Stimulated activated CD4-positive, alpha-beta T cell treated with anti-CD3 and anti-CD28 coated beads, Interleukin-1b, Interleukin-23, amount 100 ng/mL, for 24 hours (primary cell): ENCODE measurements at places on chromosomes 7 and 10.

DNA sequence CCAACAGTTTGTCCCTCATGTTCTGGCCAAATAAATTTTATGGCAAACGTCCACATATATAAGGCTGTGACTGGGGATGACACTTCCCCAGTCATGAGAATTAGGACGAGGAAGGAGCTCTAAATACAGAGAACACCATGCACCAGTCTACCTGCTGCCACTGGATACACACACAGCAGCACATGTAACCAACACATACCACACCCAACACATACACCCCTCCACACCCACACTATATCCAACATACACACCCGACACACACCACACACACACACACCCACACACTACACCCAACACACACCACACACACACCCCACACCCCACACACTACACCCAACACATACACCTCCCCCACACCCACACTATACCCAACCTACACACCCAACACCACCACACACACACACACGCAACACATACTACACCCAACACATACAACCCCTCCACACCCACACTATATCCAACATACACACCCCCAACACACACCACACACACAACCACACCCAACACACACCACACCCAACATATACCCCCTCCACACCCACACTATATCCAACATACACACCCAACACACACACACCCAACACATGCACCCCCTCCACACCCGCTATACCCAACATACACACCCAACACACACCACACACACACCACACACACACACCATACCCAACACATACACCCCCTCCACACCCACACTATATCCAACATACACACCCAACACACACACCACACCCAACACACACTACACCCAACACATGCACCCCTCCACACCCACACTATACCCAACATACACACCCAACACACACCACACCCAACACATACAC lies 74.1 kb downstream of the HIPK2 start:
- DNase-seq: no peak

DNA sequence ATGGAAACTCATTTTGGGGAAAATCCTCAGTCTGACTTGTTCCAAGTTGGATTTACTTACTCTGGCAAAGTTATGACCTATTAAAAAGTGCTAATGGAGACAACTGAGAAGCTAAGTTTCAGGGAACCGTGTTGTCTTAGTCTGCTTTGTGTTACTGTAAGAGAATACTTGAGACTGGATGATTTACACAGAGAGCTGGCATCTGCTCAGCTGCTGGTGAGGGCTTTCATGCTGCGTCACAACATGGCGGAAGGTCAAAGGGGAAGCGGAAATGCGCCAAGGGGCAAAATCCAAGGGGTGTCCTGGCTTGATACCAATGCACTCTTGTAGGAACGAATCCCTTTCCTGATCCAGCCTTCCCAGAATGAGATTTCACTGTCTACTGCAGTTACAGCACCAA lies 46.4 kb downstream of the MTURN start:
- DNase-seq: no peak

DNA sequence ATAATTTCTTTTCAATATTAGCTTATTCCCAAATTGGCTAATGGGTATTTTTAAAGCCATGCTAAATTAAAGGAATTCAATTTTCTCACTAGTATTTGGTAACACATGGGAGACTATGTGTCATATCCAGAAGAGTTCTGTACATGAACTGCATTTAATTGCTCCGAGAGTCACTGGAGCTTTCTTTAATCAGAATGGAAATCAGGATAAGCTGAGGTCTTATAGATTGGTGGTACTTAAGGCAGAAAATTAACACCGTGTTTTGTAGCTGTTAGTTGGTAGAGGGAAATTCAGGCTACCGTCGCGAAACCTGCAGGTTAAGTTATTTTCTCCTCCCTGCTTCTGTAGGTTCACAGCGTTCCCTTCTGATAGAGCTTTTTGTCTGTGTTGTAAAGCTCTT lies at the start of gene WEE2:
TSS of gene WEE2 (plus strand) at position 3 of the 400 bp plus-strand sequence. CDS start 406 bp downstream, outside the sequence.
- DNase-seq: no peak

DNA sequence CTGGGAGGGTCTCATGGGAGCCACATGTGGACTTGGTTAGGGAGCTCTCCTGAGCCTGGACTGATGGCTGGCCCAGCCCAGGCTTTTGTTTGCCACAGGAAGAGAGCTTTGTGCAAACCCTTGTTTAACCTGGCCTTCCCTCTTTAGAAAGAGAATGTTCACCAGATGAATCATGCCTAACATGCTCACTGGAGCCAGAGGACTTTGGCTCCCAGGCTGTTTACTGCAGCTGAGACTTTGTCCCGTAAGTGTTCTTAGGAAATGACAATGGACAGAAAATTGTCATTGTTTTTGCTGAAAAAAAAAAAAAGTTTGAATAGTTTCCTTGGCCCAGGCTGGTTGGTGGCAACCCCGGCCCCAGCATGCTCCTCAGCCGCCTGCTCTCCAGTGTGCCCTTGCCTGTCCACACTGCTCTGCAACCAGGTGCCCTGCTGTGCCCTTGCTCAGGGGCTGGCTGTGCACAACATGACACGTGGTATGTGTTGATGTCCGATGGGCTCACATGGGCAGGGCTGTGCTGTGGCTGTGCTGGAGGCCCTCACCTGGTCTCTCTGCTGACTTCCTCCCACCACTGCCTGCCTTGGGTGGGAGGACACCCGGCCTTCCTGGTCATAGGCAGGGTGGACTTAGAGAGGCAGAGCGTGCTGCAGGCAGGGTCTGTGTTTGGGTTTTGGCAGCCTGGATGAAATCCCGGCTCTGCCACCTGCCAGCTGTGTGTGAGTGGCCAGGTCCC lies 215.3 kb upstream of the ZNF32 start:
- no peak for DNase-seq

DNA sequence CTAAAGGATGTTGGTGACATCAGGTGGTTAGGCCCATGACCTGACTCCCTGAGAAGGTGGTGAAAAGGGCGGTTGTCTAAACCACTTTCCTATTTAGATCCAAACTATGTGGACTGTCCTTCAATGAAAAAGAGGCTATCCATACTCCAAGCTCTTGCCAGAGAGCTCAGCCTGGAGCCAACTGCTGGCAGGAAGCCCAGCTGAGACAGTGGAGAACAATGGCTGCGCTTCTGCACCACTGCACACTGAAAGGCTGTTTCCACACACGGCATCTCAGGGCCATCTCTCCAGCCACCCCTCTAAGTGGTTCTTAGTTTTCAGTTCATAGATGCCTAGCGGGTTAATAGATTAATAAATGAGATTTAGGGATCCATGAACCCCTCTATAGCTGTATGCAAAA lies 488.8 kb upstream of the ZMIZ1 start:
- DNase-seq: no peak

- DNase-seq: no peak
Measured at GRCh38 chr10:129462257-129462795, 4.7 kb upstream of the MGMT start.

DNA sequence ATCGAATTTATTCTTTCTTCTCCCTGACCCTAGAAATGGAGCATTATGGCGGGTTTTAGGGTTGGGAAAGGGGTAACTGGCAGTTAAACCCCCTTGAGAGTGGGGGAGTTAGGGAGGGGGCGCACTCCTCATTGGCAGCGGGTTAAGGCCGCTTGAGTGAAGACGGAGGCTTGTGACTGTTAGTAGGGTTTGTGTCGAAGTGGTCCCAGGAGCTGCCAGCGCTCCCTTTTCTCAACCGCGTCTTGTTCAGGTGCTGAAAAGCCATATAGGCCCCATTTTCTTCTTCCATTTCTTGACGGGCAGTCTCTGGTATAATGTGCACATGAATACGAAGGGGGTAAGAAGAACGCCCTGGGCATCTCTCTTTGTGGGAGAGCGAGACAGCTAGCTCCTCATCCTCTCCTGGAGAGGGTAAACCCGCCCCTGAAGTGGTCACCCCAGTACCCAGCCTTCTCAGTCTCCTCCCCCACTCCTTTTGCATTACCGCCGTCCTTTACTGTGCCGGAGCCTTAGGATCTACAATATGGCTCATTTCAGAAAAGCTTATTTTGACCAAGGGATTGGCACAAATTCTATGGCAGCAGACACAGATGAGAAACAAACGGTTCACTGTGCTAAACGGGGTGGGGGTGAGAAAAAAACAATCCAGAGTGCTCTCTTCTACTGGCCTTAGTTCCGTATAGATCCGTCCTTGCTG lies 836 bp downstream of the KMT2E start:
- no peak for DNase-seq

GRCh38 chr10:124693396-124693795 lies 50.8 kb downstream of the FAM53B start:
- no peak for DNase-seq

- DNase-seq: no peak
Measured at GRCh38 chr7:2115760-2116447, 116.8 kb downstream of the MAD1L1 start.

DNA sequence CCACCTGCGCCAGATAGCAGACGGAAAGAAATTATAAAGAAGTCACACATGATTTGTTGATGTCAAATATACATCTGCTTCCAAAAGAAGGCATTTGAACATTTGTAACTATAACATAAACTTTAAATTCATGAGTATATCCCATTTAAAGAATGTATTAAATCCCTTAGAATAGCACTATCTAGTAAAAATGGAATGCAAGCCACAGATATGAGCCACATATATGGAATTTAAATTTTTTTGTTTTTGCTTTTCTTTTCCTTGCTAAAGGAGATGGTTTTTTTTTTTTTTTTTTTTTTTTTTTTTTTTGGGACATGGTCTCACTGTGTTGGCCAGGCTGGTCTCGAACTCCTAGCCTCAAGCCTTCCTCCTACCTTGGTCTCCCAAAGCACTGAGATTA lies 730.8 kb downstream of the PHTF2 start:
- DNase-seq: no peak

DNA sequence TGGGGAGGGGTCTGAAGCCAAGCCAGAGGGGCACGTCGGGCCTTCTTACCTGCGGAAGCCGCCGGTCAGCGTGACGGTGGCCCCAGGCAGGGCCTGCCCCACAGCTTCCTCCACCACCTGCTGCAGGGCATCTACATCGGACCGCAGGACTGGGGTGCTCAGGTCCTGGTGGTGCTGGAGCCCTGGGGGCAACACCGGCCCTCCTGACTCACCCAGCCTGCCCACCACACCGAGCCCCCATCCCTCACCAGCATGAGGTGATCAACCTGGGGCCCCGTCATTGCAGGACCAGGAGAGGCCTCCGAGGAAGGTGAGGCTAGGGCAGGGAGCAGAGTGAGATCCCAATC lies 8.0 kb downstream of the POLM start:
- DNase-seq: no peak

GRCh38 chr7:120869700-120870099 lies 11.8 kb upstream of the TSPAN12 start:
- no peak for DNase-seq

GRCh38 chr7:43639858-43640491 lies 57.1 kb downstream of the STK17A start:
- no peak for DNase-seq

- no peak for DNase-seq
Measured at GRCh38 chr10:62442006-62442405, 67.8 kb downstream of the ZNF365 start.

DNA sequence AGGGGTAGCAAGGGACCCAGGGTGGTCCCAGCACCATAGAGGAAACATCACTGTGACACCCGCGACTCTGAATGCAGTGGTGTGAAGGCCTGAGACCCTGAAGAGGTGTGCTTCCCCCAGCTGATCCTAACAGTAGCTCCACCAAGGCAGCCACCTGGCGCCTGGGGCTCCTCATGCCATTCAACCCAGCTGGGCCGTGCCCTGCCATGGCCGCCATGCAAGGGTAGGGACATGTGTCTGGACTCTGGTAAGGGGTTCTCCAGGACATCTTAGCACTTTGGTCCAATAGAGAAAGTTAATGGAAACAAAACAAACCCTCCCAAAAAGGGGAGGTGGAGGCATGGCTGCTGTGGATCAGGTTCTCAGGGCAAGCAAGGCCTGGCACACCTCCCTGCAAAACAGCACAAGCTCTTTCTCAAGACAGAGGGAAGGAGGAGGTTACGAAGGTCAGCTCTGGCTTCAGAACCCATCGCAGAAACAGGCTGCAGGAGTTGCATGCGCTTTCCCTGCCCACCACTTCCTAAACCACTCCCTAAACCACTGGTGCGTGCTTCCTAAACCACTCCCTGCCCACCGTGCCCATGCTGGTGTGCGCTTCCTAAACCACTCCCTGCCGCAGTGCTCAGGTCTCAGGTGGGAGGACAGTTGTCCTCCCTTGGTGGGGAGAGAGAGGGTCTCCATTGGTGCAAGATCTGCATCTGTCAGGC lies 108.7 kb downstream of the LARP4B start:
- no peak for DNase-seq

GRCh38 chr10:34022195-34022594 lies 687.7 kb upstream of the NRP1 start:
- DNase-seq: no peak

DNA sequence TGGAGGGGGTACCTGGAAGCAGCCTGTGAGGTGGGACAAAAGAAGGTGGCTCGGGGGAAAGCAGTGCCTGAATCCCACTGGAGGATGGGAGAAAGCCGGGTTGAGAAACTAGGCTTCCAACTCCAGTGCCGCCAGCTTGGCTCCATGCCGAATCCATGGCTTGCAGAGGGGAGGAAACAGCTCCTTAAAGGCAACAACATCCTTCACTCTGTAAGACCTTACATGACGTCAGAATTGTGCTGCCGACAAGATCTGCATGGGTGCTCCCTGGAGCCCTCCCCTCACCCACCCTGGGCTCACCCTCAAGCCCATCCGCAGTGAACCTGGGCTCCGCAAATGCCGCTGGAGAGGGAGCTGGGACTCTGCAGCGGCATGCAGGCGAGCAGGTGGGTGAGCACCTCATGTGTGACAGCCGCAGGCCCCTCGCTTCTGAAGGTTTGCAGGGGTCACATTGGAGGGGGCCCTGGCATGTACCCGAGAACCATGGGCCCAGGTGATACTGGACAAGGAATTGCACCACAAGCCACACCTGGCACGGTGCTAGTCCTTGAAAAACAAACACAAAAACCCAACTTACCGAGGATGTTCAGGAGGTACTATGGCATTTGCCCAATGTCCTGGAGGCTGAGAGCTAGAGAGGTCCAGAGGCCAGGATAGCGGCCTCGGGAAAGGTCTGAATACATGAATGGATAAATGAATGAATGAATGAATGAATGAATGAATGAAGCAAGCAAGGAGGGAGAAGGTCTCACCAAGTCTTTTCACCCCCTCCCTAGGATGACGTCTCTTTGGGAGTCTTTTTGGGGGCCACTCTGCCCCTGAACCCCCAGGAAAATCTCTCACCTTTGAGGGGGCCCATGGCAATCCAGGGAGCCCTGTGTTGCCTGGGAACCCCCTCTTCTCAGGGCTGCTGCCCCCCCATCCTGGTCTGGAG lies 238.6 kb upstream of the SHH start:
- DNase-seq: no peak

- no peak for DNase-seq
Measured at GRCh38 chr7:140084142-140084655, 21.4 kb upstream of the PARP12 start.

DNA sequence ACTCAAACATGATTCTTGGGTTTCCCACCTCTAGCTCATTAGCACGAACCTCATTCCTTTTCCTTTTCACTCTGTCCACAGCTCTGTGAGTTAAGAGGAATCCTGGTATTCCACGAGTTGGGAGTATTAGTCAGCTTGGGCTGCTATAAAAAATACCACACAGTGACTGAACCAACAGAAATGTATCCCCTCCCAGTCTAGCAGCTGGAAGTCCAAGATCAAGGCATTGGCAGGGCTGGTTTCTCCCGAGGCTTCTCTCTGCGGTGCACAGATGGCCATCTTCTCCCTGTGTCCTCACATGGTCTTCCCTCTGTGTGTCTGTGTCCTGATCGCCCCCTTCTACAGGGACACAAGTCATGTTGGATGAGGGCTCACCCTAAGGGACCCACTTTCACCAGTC lies 261.6 kb downstream of the TNS3 start:
- DNase-seq: no peak

GRCh38 chr10:30017556-30017955 lies 41.8 kb downstream of the JCAD start:
- DNase-seq: no peak
